ENCODE measurements at places on chromosomes 5 and 9.

DNA sequence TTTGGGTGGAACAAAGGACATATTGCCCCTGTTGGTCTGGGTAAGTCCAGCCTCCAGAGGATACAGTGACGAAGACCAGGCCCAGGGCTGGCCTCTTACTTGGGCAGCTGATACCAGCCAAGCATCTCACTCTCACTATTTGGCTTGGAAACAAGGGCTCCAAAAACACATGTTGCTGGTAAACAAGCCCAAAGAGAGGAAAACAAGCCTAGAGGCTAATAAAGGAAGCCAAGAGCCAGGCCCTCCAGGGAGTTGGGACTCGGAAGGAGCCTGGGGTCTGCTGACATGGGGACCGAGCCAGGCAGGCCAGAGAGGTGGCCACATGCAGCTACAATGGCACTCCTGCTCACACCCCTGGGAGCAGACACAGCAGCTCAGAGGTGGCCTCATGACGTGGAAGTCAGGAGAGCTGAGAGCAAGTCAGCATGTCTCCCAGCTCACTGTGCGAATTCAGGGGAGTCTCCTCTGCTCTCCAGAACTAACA lies 5.7 kb downstream of the SPARC start:
- DNase-seq: no peak

DNA sequence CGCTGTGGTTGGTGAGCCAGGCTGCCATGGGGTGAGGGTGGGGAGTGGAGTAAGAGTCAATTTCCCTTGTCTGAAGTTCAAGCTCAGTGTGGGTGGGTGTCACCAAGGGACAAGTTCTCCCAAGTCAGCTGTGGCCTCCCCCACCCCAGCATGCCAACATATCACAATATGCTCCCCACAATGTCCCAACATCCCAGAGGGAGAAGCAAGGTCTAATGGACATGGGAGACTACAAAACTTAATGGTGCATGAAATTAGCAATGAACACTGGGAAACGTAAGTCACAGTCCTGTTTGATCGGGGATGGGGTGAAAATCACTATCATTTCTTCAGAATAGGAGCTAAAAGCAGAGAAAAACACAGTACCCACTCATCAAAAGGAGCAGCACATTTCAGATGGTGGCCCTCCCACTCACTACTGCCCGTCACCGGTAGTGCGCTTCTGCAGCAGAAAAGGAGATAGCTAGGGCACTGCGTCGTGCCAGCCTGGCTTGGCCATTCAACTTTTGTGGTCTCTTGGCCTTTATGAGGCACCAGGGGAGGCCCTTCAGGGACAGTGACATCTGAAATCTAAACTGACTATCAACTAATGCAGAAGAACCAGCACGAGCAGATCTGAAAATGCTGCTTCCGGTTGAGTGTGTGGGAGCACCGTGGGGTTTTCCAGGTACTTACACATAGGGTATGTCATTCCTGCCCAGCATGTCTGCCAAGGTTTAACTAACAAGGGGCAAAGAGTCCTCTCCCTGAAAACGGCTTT lies 20.5 kb upstream of the NDFIP1 start:
- DNase-seq: no peak

- DNase-seq: no peak
Measured at GRCh38 chr5:64000096-64000495, 37.9 kb upstream of the HTR1A start.

DNA sequence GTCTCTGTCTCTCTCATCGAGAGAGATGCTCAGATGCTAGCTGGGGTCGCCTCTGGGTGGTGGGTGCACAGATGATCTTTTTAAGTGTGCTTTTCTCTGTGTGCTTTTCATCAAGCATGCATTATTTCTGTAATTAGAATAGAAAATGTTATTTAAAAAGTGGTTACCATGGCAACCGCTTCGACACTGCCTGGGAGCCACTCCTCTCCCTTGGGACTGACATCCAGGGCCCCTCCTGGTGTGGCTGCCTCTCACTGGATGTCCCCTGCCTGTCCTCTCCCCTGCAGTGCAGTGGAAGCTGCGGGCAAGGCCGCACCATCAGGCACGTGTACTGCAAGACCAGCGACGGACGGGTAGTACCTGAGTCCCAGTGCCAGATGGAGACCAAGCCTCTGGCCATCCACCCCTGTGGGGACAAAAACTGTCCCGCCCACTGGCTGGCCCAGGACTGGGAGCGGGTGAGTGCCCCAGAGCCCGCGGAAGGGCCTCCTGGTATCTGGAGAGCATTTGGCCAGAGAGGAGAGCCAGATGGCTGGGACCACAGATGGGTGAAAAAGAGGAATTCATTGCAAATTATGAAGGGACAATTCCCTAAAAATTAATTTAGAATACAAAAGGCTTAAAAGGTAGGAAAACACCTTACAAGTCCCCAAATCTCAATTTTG lies 34.7 kb downstream of the ADAMTSL2 start:
- DNase-seq: no peak

GRCh38 chr9:3367185-3367584 lies 158.6 kb downstream of the RFX3 start:
- DNase-seq: no peak

DNA sequence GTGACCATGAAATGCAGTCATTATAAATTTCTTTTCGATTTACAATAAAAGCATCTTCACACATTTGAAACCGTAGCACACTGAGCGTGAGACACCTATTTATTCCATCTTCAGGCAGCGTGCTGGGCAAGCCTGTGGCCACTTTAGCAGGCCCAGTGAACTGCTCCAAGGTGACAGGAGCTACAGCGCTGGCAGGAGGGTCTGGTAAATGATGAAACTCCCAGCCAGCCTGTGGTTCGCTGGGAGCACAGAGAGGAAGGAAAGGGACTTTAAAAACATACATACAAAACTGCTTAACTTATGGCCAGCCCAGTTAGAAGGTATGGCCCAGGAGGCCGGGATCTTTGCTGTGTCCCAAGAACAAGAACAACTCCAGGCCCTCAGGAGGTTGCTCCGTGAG lies 5.1 kb downstream of the RAPGEF1 start:
- DNase-seq: no peak

GRCh38 chr9:2157277-2158110 lies 142.3 kb downstream of the SMARCA2 start:
- DNase-seq: no peak

DNA sequence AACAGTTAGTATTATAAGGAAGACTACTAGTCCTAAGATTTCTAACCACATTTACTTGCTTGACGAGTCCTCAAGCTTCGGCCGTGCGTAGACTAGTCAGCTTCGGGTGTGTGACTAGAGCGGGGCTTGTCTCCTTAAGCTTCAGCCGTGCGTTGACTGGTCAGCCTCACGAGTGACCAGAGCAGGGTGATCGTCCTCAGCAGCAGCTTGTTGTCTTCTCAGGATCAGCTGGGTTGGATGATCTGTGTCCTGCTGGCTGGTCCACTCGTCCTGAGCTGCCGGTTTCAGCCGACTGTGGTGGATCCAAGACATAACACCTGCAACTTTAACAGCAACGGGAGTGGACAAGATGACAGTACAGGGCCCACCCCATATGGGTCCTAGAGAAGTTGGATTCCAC lies 16.7 kb downstream of the CEL start:
- DNase-seq: no peak

DNA sequence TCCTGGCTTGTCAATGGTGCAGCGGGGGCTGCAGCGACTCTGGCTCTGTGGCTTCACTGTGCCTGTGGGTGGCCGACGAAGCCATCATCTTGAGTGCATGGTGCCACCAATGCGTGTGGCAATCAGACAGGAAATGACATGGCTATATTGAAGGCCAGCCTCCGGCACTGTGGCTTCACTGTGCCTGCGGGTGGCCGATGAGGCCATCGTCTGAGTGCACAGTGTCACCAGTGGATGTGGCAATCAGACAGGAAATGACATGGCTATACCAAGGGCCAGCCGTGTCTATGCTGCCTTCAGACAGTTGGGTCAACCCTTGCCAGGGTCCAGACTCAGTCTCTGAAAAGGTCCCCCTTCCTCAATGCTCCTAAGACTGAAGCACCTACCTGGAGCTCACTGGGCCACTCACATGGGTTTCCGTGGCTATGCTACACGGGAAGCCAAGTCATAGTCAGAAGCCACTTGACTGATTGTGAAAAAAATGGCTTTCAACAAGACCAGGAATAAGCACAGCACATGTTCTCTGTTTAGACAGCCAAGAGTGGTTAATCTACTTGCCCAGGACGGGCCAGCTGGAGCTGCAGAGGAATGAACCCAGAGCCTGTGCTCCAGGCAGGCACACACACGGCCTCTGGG lies 67.5 kb upstream of the S1PR3 start:
- no peak for DNase-seq

DNA sequence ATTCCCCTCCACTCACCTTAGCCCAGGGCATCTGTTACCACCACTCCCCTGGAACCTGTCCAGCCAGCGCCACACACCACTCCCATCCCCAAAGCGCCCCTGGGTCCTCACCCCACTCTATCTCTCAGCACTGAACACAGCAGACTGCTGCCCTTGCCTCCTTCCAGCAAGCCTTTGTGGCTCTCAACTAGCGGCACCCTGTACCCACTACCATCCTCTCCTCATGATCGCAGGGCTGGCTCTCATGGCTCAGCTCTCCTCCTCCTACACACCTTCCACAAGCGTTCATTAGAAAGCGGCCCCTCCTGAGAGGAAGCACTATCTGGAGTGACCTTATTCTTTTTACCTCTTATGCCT lies 13.3 kb upstream of the BASP1 start:
- DNase-seq: no peak

DNA sequence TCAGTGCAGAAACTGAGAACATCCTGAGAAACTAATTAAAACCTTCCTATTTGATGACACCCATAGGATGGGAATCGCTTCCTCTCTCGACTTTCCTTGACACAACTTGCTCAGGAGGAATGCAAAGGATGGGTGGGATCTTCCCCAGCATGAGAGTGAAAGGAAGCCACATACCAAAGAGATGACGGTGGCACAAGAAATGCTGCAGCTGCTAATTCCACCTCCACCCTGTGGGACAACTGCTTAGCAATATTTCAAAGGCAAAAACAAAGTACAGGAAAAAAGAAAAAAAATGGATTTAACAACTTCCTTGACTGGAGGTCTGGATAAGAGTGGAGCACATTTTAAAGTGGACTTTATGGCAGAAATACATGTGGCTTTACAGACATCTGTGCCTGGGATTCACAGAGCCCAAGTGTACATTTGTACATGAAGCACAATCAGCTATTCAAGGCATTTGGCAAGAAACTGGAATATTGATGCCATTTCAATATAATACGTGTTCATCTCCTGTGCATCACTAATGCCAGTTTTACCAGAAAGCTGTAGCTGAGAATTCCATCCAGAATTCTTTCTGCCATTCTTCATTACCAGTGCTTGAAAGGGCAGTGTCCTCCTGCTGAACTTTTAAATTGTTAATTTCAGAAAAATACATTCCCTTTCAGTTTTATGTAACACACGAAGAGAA lies 359.2 kb upstream of the ACTBL2 start:
- no peak for DNase-seq

- no peak for DNase-seq
Measured at GRCh38 chr9:69975681-69976080, 68.0 kb upstream of the MAMDC2 start.

GRCh38 chr5:123438244-123438643 lies 15.0 kb upstream of the CEP120 start:
- DNase-seq: no peak

DNA sequence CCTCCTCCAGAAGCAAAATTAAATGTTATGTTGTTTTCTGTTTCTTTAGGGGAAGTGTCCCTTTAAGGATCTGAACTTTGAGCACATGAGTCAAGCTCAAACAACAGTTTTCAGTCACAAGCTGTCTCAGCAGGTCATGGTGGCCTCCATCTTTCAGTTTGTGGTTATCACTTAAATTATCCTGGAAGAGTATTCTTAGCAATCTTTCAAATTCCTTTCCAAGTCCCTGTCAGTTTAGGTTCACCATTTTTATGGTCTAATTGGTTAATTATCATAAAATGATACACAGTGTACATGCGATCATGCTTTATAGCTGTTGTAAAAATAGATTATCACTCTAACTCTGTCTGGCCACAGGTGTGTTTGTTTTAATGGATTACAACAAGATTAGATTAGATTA lies 43.1 kb upstream of the SELENOP start:
- no peak for DNase-seq

- DNase-seq: no peak
Measured at GRCh38 chr5:84058561-84058960, 326.1 kb downstream of the EDIL3 start.

DNA sequence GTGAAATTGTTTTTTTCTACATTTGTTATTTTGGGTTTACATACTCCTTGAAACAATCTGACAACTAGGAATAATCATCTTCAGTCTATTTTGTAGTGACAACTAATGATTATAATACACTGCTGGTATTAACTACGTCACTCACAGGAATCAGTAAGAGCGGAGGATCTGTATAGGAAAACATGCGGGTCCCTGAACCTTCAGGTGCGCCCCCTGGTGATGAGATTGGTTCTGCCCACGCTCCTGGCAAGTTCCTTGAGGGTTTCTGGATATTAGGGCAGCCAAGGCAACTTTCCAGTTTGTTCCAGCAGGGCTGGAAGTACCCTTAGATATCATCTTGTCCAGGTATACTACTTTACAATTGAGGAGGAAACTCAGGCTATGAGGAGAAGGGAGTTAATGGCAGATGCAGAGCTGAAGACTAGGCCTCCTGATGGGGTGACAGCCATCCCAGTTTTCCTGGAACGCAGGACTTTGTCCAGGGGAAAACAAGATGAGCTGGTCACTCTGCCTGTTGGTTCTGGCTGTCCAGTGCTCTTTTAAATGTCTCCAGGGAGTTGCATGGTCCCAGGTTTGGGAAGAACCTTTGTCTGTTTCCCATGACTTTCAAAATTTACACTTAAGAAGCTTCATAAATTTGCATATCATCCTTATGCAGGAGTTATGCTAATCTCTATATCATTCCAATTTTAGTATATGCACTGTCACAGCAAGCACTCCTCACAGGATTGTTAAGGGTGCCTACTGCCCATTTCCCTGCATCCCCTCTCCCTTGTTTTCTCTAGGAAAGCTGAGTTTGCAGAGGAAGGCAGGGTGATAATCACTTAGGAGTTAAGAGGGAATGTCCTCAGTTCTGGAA lies 14.9 kb upstream of the WNT8A start:
- DNase-seq: peak; percentile 57

- no peak for DNase-seq
Measured at GRCh38 chr5:18772475-18772874, 1138.2 kb downstream of the TAF11L14 start.

- no peak for DNase-seq
Measured at GRCh38 chr5:9054322-9054721, 491.6 kb downstream of the SEMA5A start.

- DNase-seq: no peak
Measured at GRCh38 chr5:39197556-39197955, 21.8 kb downstream of the FYB1 start.

GRCh38 chr9:5493679-5494511 lies 16.4 kb upstream of the PDCD1LG2 start:
- no peak for DNase-seq

DNA sequence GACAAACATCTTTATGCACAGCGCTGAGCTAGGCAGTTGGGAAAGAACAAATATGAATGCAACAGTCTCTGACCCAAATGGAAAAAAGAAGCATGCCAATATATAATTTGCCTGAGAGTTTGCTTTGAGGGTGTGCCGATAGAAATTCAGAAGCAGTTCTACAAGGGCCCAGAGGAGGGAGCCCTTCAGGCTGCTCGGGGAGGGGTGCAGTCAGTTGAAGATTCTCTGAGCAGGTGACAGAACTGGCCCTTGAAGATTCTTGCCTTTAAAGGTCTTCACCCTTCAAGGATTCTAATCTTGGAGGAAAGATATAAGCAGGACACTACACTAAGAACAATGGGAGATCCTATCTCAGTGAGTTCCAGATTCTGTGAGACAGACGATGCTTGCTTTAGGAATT lies 3.7 kb upstream of the PAPPA start:
- no peak for DNase-seq

GRCh38 chr5:113378081-113378480 lies 56.7 kb downstream of the TSSK1B start:
- DNase-seq: no peak

Measured in omental fat pad (tissue), 4 donors.